ENCODE measurements at places on chromosomes 1 and 21. TPM values are rescaled to one million over a fixed set of nuclear protein-coding genes. Genes with fewer than 3 reads are reported as not detected.

TXNIP gene
- 73.0 TPM for total RNA-seq

NCAM2 gene
- total RNA-seq = 5.9 TPM

AHDC1 gene
- total RNA-seq = 19.1 TPM

FCAMR gene
- total RNA-seq = not detected

MPL gene
- not detected for total RNA-seq

AKNAD1 gene
- total RNA-seq = 0.27 TPM

SPATA21 gene
- not detected for total RNA-seq

RHOU gene
- total RNA-seq = 4.2 TPM

SH2D1B gene
- total RNA-seq = under 0.01 TPM

DESI2 gene
- total RNA-seq = 54.7 TPM

PADI4 gene
- total RNA-seq = not detected

AGO3 gene
- 8.3 TPM for total RNA-seq

TRNP1 gene
- 19.1 TPM for total RNA-seq

FNDC10 gene
- 4.5 TPM for total RNA-seq

CTSK gene
- 547 TPM for total RNA-seq

GREM2 gene
- 2.0 TPM for total RNA-seq

FNDC5 gene
- 0.99 TPM for total RNA-seq

ECM1 gene
- 8.0 TPM for total RNA-seq

C1orf185 gene
- not detected for total RNA-seq

CBR3 gene
- total RNA-seq = 29.4 TPM

RGS18 gene
- not detected for total RNA-seq

ANGPTL7 gene
- total RNA-seq = 0.65 TPM

SPRR1A gene
- not detected for total RNA-seq

KIF17 gene
- 3.0 TPM for total RNA-seq

TMEM125 gene
- total RNA-seq = not detected

LCE2A gene
- total RNA-seq = not detected

SLC45A1 gene
- 2.0 TPM for total RNA-seq

MRPL20 gene
- total RNA-seq = 123 TPM

OR6P1 gene
- total RNA-seq = not detected

TDRD5 gene
- total RNA-seq = not detected

EBNA1BP2 gene
- 59.4 TPM for total RNA-seq

COL16A1 gene
- total RNA-seq = 133 TPM
